HS-27A (cell line): ENCODE measurements at places on chromosomes 7 and 10.

- DNase-seq, result no peak
These were observed 53.5 kb downstream of the PODXL start for GRCh38 chr7:131502810-131503508.

DNA sequence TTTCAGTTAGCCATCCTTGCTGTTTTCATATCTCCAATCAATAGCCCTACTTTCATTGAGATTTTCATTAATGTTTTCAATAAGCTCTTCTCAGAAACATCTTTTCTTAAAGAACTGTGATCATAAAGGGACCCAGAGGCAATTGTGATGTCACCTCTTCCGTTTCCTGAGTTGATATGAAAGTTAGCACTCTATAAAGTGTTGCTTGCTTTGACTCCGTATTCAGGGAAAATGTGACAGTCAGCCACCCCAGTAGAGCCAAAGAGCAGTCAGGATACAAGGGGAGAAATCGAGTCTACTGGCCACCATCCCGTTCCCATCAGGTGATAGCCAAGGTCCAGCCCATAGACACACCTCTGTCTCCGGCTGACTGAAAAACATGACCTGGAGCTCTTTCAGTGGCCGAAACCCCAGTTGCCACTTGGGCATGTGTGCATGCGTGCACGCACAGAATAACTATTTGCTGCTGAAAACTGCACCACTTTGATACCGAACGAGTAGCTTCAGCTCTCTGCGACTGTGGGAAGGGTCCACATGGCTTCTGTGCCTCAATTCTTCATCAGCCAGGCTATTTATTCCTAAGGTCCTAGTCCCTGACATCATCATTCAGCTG, 291.4 kb downstream of the USP6NL start:
- no peak for DNase-seq

GRCh38 chr10:79052291-79053080, 16.3 kb upstream of the ZMIZ1 start:
- no peak for DNase-seq

DNA sequence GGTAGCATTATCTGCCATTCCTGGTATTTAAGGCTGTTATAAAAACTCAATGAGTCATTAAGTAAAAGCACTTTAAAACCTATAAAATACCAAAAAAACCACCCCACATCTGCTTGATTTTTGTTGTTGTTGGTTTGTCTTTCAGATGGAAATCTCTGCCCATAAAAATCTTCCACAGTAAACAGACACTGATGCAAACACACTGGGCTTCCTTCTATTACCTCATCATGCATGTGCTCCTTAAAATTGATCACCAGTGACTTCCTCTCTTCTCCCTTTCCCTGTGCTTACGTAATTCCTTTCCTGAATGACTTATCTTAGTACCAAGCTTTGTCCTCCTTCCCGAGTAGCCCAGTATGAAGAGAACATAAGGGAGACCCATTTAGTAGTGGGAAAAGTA, 167.2 kb downstream of the EVX1 start:
- DNase-seq, result no peak
